Fibroblast of skin of left quadriceps (primary cell): ENCODE measurements at places on chromosomes 16 and 17.

DNA sequence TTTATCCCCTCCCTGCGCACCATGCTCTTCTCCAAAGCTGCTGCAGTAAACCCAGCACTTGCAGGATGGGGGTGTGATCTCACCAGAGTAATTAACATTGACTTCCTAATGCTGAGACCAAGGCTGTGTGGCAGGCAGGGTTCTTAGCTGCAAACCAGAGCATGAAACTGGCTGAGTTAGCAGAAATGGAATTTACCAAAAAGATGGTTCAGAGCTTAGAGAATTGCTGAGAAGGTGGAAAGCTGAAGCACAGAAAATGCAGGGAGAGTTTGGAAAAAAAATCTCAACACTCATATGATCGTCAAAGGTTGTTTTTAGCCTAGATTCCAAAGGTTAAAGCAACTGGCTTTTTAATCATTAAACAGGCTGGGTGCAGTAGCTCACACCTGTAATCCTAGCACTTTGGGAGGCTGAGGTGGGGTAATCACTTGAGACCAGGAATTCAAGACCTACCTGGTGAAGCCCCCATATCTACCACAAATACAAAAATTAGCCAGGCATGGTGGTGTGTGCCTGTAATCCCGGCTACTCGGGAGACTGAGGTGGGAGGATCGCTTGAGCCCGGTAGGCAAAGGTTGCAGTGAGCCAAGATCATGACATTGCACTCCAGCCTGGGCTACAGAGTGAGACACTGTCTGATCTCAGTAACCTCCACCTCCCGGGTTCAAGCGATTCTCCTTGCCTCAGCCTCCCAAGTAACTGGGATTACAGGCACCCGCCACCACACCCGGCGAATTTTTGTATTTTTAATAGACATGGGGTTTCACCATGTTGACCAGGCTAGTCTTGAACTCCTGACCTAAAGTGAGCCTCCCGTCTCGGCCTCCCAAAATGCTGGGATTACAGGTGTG is 6.0 kb upstream of the TXNDC11 start:
- DNase-seq, result no peak

DNA sequence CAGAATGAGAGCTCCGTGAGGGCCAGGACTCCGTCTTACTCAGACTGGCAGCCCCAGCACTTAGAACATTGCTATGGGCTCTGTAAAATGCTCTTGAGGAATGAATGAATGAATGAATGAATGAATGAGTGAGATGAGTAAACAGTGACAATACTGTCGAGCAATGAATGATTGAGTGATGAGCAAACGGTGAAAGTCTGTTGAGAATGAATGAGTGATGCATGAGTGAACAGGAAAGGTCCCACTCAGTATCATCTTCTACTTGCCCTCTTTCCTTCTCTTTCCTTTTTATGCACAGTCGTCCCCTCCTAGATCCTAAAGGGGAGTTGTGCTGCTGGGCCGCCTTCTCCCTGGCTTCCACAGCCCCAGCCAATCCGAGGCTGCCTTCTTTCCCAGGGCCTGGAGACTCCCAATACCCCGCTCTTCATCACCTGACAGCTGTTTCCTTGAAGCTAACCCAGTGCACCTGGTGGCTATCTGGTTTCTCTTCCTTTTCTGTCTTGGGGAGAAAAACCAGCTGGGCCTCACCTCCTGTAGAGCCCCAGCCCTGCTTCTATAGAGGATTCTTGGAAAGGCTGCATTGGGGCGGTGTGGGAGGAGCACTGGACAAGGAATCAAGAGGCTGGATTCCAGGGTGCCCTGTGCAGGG is 32.7 kb upstream of the CACNG1 start:
- DNase-seq, result no peak

DNA sequence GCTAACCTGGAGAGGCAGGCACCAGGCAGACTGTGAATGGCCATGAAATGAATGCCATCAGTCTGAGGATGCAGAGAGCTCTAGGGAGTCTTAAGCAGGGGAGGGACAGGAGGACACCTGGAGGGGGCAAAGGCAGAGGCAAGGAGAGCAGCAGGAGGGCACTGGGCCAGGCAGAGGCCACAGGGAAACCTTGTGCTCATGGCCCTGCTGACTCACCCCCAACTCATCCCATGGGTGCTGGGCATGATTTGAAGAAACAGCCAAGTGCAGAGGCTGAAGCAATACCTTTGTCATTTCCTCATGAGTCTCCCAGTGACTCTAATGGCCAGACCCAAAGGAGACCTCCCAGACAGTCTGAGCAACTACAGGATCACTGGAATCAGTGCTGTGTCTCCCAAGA is 141.4 kb downstream of the TMEM132E start:
- no peak for DNase-seq

- DNase-seq, result peak; percentile 70
Observed at GRCh38 chr16:58499615-58500351, at the start of gene NDRG4. TSS of gene NDRG4 (plus strand) at chr16:58500143. CDS start at chr16:58500249, 106 bp downstream.

- DNase-seq, result no peak
Observed at GRCh38 chr16:88816736-88817535, 5.2 kb upstream of the APRT start.

DNA sequence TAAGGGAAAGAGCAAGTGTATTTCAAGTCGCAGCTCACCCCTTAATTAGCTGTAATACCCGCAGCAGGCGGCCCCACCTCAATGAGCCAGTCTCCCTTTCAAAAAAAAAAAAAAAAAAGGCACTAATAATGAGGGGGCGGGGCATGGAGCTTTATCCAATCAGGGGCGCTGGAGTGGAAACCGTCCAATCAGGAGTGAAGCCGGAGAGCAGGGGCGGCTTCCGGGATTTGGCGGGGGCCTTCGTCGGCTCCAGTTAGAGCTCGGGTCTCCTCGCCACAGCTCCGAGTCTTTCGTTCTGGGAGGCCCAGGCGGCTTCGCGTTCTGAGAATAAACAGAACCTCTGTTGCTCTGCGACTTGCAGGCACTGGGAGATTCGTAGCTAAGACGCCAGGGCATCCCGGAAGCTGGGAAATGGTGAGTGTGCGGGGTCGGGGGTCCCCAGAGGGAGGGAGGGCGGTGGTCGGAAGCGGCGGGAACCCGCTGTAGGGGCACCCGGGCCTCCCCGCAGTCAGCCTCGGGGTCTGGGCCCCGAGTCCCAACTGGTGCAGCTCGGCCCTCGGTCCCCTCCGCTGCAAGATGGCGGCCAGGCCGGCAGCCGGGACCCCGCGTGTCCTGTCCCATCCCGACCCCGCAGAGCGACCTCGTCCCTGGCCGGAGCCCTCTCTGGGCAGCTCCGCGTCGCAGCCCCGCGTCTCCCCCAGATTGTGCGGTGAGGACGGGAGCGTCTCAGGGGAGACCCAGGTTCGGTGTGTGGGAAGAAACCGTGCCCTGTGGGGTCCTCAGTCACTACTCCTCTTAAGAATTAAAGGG is at the start of gene ZNF267:
Gene ZNF267, plus strand, starts transcription at position 252 of the 810 bp plus-strand sequence. Its CDS starts 160 bp downstream, at position 412.
- peak; percentile 87 for DNase-seq

- DNase-seq, result no peak
Observed at GRCh38 chr16:76955629-76956028, 235.4 kb upstream of the MON1B start.

DNA sequence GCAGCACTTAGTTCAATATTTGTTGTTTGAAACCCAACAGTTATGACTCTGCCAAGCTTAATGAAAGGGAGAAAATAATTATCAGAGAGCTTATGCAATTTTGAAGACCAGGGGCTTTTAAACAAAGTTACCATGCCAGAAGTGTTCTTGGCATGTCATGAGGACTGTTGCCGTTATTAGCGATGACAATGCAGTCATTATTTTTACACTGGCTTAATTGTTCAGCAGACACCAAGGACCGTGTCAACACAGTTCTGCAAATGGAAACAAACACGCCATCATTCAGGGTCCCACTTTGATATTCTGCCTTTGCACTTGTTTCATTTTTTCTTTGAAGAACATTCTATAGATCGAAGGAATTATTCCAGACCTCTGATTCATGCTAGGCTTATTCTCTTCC is 518.5 kb downstream of the CDH13 start:
- DNase-seq, result no peak
